Sciatic nerve (tissue), 2 donors: ENCODE measurements at places on chromosomes 5 and 9.

DNA sequence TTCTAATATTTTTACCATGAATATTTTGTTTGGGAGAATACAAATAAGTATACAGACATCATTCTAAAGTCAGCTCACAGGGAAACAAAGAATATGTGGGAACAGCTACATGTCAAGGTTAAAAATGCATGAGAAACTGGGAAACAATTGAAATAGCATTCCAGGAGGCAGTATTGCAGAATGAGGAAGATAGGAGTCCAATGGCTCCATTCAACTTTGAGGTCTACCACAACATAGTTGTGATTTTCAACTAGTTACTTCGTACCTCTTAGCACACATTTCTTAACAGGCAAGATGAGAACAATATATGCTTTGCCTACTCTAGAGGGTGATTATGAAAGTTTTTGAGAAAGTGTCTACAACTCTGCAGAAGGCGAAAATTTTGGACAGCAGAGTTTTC lies 35.2 kb upstream of the CAST start:
- DNase-seq, result no peak

- DNase-seq, result no peak
Observed at GRCh38 chr9:81656871-81657337, 32.4 kb downstream of the TLE1 start.

DNA sequence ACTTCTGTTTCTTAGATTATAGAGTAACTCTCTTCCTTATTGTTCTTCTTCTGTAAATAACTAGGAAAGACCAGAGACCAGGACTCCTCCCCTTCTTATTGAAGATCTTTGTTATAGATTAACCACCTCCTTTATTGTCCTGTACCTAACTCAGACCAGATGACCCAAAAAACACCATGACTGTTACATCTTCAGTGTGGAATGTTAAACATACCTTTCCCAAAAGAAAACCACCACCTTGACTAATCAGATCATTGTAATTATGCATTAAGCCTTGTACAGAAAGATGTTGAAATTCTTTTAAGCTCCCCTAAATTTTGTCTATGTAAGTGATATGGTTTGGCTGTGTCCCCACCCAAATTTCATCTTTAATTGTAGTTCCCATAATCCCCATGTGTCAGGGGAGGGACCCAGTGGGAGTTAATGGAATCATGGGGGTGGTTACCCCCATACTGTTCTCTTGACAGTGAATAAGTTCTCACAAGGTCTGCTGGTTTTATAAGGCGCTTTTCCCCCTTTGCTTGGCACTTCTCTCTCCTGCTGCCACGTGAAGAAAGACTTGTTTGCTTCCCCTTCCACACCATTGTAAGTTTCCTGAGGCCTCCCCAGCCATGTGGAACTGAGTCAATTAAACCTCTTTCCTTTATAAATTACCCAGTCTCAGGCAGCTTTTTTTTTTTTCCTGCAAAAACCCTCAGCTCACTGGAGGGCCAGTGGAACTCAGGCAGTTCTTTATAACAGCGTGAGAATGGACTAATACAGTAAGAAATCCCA lies 26.3 kb downstream of the ARSB start:
- DNase-seq, result no peak

- no peak for DNase-seq
Observed at GRCh38 chr5:95080441-95080840, 204.5 kb downstream of the MCTP1 start.

DNA sequence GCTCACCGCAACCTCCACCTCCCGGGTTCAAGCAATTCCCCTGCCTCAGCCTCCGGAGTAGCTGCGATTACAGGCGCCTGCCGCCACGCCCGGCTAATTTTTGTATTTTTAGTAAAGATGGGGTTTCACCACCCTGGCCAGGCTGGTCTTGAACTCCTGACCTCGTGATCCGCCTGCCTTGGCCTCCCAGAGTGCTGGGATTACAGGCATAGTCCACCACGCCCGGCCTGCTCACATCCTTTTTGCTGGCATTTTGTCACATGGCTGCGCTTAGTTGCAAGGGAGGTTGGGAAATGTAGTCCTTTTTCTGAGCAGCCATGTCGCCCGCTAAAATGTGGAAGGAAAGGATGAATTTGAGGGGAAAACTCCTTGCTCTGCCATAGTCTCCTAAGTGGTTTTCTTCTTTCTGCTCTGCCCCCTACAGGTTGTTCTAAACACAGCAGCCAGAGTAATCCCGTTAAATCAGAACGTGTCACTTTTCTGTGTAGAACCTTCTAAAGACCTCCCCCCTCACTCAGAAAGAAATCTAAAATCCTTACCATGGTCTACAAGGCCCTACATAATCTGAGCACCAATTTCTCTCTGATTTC lies 57.8 kb upstream of the HSPA9 start:
- DNase-seq, result peak; percentile 73

- no peak for DNase-seq
Observed at GRCh38 chr5:138351056-138351455, 1.4 kb upstream of the KDM3B start.

GRCh38 chr5:156219483-156220005 lies 107.4 kb upstream of the SGCD start:
- DNase-seq, result no peak

- DNase-seq, result no peak
Observed at GRCh38 chr5:28807195-28807729, 1768.9 kb upstream of the CDH9 start.

GRCh38 chr9:8205576-8205975 lies 406.0 kb upstream of the DMAC1 start:
- DNase-seq, result no peak

DNA sequence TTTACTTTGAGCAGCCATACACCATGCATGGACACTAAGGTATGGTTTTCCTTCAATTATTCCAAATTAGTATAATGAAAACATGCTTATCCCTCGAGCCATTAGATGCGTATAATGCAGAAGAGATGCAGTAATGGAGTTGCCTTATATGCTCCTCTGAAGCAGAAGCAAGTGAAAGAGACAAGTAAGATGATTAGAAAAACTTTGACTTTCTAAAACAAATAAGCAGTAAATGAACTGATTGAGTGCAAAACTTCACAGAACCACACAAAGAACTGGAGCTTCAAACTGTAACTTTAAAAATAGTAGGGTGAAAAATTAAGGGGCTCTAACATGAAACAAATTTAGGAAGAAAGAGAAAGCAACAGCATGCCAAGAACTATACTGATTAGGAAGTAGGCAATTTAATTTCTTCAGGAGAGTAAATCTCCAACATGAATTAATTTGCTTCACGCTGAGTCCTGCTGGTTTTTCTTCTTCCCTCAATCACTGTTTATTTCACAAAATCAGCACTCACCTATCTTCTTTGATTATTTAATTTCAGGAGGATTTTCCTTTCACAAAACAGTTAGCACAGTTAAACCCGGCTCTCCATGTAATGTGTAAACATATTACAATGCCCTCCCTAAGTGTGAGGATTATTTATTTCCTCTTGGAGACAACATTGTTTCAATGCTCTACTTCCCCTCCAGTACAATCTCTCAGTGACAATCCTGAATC lies 90.3 kb upstream of the PAM start:
- no peak for DNase-seq

GRCh38 chr5:179836225-179837019 lies 15.7 kb downstream of the SQSTM1 start:
- no peak for DNase-seq

DNA sequence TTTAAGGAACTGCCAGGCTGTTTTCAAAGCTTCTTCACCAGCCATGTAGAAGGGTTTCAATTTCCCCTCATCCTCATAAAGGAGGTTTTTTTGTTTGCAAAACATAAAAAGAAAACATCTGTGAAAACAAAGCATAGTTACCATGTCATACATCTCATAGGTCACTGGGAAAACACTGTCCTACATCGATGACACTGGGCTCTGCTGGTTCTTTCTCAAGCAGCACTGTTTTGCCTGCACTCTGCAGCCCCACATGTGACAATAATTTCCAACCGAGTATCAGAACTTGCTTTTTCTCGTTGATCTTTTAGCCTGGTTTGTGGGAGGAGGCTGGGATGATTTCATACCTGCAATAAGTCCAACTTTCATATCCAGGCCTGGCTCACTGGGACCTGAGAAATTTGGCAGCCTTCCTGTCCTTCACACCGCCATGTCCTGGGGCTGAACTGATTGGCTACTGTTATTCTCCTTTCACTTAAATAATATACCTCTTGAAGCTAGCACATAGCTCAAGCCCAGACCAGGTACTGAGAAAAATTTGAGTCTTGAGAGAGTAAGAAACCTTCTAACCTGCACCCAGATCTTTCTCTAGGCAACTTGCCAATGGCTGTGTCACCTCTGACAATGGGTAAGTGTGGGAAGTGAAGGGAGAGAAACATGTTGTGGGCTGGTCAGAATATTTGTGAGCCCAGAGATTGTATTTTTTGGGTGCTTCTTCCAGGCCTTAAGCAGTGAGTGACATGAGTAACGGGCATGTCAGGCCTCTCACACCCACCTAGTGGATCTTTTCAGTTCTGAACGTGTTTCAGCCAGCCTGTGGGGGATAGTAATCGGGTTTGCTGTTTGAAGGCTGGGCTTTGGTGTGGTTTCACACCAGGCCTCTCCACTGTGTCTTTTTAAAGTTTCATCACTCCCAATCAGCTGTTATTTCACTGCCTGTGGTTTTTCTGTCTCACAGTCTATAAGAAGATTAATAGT lies 502.8 kb downstream of the NTRK2 start:
- DNase-seq, result peak; percentile 62

GRCh38 chr5:172455511-172456061 lies 1.3 kb upstream of the SH3PXD2B start:
- no peak for DNase-seq

DNA sequence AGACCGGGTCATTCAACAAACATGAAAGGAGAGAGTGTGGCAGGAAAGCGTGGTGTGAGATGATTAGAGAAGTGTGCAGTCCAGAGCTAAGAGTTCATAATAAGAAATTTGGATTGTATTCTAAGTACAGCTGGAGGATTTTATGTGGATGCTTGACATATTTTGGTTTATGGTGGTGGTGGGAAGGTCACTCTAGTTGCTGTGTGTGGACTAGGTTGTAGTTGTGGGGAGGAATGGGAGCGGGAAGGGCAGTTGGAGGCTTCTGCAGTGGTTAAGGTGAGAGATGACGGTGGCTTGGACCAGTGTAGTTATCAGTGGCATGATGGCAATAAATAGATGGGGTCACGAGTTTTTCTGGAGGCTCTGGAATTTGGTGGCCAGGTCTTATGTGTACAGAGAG lies 45.7 kb upstream of the GPR151 start:
- no peak for DNase-seq

DNA sequence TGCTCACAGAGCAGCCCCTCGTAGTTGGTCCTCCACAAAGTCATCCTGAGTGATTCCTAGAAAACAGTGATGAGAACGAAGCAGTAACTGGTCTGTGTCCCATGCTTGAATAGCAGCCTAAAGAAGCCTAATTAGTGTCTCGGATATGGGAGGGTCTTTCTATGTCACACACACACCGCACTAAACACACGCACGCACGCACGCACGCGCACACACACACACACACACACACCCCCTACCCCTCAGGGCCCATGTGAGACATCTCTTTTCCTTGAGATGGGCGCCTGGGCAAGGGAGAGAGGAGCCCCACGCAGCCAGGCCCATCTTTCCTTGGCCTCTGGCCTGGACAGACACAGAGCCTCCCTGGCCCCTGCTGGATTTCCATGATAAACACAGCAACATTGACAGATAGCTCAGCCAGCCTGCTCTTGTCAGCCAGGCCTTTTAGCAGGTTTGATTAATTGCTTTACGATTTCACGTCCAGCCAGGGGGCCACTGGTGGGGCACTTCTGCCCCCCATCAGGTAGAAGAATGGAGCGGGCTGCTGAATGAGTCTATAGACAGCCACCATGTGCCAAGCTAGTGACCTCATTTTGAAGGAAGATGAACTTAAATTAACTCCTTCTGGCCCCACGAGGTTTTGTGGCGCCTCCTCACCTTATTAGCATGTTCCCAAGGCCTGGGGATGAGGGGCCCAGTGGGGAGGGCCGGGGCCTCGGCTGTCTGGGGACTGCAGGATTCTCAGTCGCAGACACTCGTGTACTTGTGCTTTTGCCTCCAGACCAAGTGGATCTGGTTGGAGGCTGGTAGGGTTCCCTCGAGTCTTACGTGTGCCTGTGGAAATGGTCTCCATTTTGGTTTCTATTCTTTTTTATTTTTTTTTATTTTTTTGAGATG lies 36.2 kb upstream of the PRDM12 start:
- DNase-seq, result peak; percentile 28

DNA sequence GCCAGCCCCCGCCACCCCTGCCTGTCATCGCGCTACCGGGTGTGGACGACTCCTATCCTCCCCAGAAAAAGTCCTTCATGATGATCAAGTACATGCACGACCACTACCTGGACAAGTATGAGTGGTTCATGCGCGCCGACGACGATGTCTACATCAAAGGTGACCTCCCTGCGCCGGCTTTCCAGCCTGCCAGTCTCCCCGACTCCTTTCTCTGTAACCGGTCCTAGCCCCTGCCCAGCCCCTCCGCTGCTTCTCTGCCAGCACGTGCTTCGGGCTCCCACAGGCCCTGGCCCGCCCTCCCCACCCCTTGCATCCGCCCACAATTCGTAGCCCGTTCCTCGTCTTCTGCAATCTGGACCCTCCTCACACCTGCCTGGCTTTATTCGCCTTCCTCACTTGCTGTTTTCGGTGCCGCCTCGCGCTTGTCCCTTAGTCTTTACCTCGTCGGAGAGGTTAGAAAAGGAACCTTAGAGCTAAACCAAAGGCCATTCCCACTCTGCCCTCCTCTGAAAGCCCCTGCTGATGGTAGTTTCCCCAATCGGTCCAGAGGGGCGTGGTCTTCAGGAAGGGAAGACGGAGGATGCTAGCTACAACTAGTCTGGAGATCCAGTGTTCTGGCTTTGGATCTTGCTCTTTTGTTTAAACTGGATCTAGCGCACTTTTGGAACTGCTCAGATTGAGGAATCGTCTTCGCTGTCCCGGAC lies 1.4 kb downstream of the CHSY3 start:
- peak; percentile 54 for DNase-seq

DNA sequence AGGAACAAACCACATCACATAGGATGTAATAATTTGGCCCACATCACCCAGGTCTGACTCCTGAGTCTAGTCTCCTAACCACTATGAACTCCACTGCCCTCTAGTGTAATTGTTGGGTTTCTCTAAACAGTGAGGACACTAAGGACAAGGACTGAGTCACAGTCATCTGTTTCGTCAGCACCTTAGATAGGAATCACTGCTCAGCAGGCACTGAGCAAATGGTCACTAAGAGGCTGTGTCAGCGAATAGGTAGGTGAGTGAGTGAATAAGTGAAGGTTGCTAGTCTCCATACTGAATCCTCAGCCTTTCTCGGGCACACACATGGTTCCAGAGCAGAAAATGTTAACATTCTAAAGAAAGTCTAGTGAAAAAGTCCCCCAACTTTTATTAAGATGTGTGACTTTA lies 278.6 kb downstream of the SPOCK1 start:
- no peak for DNase-seq

- DNase-seq, result no peak
Observed at GRCh38 chr5:10448754-10449360, 7.2 kb downstream of the ROPN1L start.

DNA sequence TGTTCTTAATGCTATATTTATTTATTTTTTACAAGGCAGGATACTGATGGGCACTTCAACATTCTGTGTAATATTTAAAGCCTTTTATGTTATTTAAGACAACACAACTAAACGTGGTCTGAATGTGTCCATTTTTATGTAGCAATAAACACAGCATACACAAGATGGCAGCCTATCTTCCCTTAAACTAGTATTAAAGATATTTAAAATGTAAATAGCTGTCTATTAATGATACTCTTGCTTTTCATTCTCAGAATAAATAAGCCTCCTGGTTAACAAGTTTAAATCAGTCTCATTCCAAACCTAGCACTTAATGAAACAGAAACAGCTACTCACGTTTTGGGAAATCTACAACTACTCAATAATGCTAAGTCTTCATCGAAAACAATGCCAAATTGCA lies 315.7 kb downstream of the MCTP1 start:
- DNase-seq, result no peak
